Pancreas (tissue), 10 donors: ENCODE measurements at places on chromosomes 3 and 15. TPM values are rescaled to one million over a fixed set of nuclear protein-coding genes. Genes with fewer than 3 reads are reported as not detected.

- H3K27ac ChIP-seq, result no peak overlapping the region
- H3K4me1 ChIP-seq, result no peaks in the 10 kb centered on the region
- no peak overlapping the region for H3K4me3 ChIP-seq
- DNase-seq, result no peak
- H3K36me3 ChIP-seq, result no peaks in the 10 kb centered on the region
These were observed 431.0 kb downstream of the EPHB1 start for GRCh38 chr3:135226057-135226456.

- H3K27ac ChIP-seq, result no peak overlapping the region
- no peak for DNase-seq
- peaks cover 6% of the 10 kb centered on the region for H3K4me1 ChIP-seq
- no peaks in the 10 kb centered on the region for H3K36me3 ChIP-seq
- H3K4me3 ChIP-seq, result no peak overlapping the region
These were observed 122.4 kb downstream of the FOXP1 start for GRCh38 chr3:71461114-71461513.

Gene ERICH6
- not detected for polyA plus RNA-seq

- DNase-seq, result no peak
- no peak overlapping the region for H3K27ac ChIP-seq
- H3K27me3 ChIP-seq, result no peaks in the 10 kb centered on the region
These were observed 107.6 kb upstream of the BFSP2 start for GRCh38 chr3:133292296-133292695.

- H3K4me1 ChIP-seq, result no peaks in the 10 kb centered on the region
- DNase-seq, result no peak
- H3K27me3 ChIP-seq, result no peaks in the 10 kb centered on the region
- H3K27ac ChIP-seq, result no peak overlapping the region
- no peak overlapping the region for H3K4me3 ChIP-seq
These were observed 76.8 kb downstream of the SLMAP start for GRCh38 chr3:57832900-57833313.

- H3K36me3 ChIP-seq, result no peaks in the 10 kb centered on the region
- H3K4me3 ChIP-seq, result no peak overlapping the region
- H3K27ac ChIP-seq, result no peak overlapping the region
These were observed 53.5 kb upstream of the LRRN1 start for GRCh38 chr3:3745693-3746092.

Gene PPP1R14D
- 2.6 TPM for polyA plus RNA-seq

Gene EBLN2
- polyA plus RNA-seq, result 1.2 TPM

- H3K36me3 ChIP-seq, result no peaks in the 10 kb centered on the region
- DNase-seq, result no peak
- H3K27me3 ChIP-seq, result no peaks in the 10 kb centered on the region
- peaks cover 4% of the 10 kb centered on the region for H3K4me1 ChIP-seq
- no peak overlapping the region for H3K27ac ChIP-seq
These were observed 86.6 kb downstream of the LINGO1 start for GRCh38 chr15:77546050-77546501.
